Stimulated activated CD8-positive, alpha-beta memory T cell treated with anti-CD3 and anti-CD28 coated beads, Interleukin-12 subunit alpha, Interleukin-12 subunit beta, amount 100 ng/mL, for 1 hour (primary cell): ENCODE measurements at places on chromosomes 7 and 10.

DNA sequence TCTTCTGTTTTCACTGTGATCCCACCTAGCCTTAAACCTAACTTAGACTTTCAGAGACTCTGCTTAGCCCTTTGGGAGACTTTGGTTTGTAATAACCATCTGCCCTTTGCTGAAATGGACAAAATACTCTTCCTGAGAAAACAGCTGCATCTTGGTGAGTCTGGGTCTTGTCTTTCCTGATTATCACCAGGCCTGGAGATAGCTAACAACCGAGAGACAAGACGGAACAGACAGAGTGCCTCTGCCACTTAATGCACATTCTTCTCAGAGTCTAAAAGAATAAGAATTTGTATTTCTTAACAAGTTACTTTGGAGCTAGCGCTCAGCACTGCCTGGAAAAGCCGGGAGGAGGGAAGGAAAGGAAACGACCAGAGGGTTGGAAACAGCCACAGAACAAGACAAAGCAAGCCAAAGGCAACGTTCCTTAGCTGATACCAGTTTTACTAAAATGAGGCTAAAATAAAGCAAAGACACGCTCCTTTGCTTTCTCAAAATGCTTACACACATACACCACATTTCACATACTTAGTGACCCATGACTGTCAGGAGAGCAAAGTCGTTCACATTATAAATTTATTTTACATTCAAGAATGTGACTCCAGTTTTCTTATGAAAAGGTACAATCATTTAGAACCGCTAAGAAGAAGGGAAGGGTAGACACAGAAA lies 70.3 kb upstream of the DGKI start:
- no peak for DNase-seq

GRCh38 chr10:63414481-63415260 lies 51.1 kb downstream of the JMJD1C start:
- DNase-seq = no peak

GRCh38 chr10:12019283-12019971 lies 23.2 kb downstream of the UPF2 start:
- no peak for DNase-seq

DNA sequence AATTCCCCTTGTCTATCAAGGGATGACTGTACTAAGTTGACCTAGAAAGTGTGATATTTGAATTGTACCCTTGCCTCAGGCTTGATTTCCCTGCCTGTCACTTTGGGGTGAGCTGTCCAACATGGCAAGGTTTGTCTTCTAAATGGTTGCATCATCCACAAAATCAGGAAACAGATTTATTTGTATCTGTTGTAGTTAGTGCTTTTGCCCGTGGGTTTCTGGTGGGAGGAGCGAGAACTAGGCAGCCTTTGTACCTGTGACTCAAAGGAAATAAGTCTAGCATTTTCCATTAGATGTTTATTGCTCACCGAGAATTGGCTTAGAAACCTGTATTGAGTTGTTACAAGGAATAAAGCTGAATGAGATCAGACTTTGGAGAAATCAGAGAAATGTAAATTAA lies 650.8 kb downstream of the LRMDA start:
- no peak for DNase-seq

- no peak for DNase-seq
Measured at GRCh38 chr7:33716581-33717477, 188.5 kb upstream of the BMPER start.

- DNase-seq = no peak
Measured at GRCh38 chr10:70054902-70055301, 2.3 kb downstream of the MACROH2A2 start.

DNA sequence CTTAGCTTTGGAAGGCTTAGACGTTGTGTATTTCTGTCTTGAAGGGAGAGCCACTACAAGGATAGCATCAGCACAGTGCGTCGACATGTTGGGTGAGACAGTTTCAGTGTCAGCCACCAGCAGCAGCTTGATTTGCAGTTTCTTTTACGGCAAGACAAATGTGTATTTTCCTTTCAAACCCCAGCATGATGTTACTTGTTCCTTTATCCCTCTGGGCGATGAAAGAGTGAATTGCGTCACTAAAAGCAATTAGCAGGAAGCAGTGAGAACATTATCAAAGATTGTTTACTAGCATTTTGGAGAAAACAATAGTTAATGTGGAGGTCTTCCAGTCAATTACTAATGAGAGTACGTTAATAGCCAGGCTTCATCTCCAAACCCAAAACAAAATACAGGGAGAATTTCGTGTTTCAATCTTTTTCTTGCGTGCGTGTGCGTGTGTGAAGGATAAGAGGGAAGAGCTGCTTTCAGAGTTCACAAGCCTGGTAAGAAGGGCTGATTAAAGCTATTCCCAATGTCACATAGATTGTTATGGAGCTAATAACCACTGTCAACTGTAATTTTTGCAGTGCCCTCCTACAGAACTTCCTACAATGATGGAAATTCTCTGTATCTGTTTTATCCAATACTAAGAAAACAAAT lies 157.1 kb upstream of the AOAH start:
- DNase-seq = no peak

- DNase-seq = no peak
Measured at GRCh38 chr7:26787701-26788100, 76.7 kb downstream of the SKAP2 start.

DNA sequence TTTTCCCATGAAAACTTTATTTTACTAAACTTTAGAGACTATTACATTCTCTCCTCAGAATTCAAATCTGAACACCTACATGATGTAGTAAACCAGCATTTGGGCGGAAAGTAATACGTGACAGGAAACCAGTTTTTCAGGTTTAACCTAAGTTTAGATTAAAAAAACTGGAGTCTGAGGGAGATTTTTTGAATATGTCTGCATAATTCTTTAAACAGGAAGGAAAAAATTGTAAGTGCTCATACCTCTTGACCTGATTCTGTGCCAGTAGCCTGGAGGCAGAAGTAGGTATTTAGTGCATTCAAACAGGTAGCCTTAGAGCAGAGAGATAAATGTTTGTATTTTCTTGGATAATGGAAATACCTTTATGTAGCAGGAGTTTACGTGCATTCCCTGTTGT lies 224.3 kb downstream of the MDFIC start:
- no peak for DNase-seq

- no peak for DNase-seq
Measured at GRCh38 chr10:96390460-96390864, 31.7 kb upstream of the OPALIN start.

DNA sequence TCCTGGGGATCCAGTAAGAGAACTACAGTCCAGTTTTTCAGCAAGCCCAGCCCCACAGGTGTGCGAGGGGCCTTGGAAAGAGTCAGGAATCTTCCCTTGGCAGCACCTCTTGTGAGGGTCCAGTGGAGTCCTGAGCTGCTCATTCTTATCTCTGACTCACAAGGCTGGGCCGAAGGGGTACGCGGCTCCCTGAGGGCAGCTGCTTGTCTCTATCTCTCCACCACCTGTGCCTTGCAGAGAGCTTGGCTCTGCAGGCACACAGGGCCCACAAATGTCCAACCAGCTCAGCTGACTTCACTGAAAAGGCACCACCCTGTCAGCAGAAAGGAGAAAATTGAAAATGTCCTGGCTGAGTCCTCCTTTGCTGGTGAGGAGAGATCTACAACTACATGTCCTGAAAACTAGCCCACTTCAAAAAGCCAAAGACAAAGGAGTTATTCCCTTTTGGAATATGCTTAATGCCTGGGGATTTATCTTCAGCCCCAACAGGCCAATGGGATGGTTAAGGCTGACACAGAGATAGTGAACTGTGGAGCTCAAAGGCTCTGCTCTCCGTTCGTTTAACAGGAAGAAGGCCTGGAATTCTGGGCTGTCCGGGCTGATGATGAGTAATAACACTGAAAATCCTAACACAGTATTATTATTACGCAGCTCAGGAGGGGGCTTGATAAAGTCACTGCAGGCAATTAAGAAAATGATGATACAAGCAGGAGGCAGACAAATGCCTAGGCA lies 23.4 kb downstream of the UROS start:
- DNase-seq = no peak

GRCh38 chr10:61125560-61126170 lies 181.7 kb upstream of the RHOBTB1 start:
- DNase-seq = no peak

DNA sequence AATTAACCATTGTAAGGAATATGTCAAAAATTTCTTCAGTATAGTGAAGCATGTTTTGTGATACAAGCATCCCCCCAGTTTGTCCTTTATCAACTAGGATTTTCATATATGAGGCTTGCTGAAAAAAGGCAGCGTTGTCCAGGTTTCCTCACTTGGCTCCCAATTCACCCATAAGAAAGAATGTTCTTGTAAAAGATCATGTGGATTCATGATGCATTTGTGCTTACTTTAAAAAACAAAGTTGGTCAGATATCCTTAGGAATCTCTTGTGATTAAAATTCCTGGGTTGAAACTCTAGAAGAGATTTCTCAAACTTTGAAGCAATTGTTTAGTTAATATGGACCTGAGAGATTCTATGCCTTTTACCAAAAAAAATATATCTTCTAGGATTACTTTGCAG lies 181.8 kb downstream of the KIAA1217 start:
- DNase-seq = no peak

DNA sequence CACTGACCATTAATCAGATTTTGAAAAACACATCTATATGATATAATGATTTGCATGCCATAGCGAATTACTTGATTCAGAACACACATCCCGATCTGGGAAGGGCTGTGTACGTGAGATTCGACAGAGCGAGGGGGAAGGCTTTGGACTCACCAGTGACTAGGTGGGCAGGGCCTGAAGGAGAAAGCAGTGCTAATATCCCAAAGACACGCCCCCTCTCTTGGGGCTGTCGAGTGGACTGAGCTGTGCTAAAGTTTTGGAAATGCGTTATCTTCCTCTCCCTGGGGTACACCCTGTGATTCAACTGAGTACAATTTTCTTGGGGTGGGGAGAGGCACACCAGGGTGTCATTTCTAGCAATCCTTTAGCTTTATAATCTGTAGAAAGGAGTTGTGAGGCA lies 1.8 kb downstream of the LRRC17 start:
- DNase-seq = no peak
